ENCODE measurements at places on chromosomes 1 and 21.

DNA sequence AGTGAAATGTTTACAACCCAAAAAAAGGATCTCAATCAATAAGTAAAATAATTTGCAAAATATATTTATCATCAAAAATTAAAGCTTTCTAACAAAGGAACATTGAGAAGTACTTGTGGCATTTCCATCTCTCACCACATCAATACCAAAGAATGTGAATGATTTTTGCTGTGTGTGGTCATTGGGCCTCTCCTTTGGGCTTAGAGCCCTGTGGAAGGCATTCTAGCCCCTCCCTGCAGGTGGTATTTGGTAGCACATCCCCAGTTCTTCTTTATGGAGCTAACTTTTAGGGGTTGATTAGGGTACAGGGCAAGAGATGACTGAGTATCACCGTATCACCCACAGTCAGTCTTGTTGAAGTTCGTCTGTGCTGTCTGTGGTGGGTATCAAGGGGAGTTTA, 294.1 kb upstream of the SGIP1 start:
- no peak for DNase-seq

DNA sequence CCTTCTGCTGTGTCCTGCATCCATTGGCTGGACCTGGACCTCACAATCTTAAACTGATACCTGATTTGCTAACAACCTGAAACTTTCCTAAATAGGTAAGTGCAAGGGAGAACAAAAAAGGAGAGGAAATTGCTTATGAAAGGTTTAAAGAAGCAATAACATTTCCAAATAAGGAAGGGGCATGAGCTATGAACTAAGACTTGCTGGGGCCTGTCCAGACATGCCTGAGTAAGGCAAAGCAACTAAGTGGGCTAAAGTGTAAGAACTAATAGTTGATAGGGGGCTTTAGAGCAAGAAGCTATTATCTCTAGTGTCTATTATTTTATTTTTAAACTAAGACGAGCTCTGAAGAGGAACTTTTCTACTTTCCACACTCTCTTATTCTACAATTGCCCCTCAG, 11.6 kb downstream of the JMJD4 start:
- no peak for DNase-seq

DNA sequence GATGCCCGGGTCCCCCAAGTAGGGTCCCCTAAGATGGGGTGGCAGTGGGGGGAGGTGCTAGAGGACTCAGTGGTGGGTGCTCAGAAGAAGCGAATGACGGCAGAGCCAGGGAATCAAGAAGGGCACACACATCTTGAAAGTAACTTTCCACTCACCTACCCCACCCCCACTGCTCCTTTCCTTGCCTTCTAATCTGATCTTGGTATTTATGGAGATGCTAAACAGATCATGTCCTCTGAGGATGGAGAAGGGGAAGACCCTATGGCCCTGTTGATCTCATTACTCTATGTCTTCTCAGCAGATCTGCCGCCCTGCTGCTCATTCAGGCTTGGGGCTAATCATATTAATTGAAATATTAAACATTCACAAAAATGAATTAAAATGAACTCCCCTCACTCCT, 2.1 kb upstream of the CELF3 start:
- no peak for DNase-seq

GRCh38 chr1:220046052-220046930, at the start of gene EPRS1:
Gene EPRS1 (minus strand): TSS chr1:220046505. CDS start chr1:220046388, 117 bp downstream.
- peak; percentile 93 for DNase-seq

DNA sequence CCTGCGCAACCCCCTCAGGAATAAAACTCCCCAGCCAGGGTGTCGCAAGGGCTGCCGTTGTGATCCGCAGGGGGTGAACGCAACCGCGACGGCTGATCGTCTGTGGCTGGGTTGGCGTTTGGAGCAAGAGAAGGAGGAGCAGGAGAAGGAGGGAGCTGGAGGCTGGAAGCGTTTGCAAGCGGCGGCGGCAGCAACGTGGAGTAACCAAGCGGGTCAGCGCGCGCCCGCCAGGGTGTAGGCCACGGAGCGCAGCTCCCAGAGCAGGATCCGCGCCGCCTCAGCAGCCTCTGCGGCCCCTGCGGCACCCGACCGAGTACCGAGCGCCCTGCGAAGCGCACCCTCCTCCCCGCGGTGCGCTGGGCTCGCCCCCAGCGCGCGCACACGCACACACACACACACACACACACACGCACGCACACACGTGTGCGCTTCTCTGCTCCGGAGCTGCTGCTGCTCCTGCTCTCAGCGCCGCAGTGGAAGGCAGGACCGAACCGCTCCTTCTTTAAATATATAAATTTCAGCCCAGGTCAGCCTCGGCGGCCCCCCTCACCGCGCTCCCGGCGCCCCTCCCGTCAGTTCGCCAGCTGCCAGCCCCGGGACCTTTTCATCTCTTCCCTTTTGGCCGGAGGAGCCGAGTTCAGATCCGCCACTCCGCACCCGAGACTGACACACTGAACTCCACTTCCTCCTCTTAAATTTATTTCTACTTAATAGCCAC, 696 bp downstream of the TGFB2 start:
- peak; percentile 80 for DNase-seq

DNA sequence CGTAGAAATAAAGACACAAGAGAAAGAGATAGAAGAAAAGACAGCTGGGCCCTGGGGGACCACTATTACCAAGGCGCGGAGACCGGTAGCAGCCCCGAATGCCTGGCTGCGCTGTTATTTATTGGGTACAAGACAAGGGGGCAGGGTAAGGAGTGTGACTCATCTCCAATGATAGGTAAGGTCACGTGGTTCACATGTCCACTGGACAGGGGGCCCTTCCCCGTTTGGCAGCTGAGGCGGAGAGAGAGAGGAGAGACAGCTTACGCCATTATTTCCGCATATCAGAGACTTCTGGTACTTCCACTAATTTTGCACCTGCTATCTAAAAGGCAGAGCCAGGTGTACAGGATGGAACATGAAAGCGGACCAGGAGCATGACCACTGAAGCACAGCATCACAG, 4.1 kb upstream of the TPRG1L start:
- DNase-seq = no peak

- DNase-seq = no peak
These were observed 10.7 kb downstream of the TMEM81 start for GRCh38 chr1:205073511-205073910.

- DNase-seq = no peak
These were observed 107.1 kb upstream of the ERRFI1 start for GRCh38 chr1:8133190-8133589.

- no peak for DNase-seq
These were observed 172.2 kb upstream of the L1TD1 start for GRCh38 chr1:62022382-62022983.

DNA sequence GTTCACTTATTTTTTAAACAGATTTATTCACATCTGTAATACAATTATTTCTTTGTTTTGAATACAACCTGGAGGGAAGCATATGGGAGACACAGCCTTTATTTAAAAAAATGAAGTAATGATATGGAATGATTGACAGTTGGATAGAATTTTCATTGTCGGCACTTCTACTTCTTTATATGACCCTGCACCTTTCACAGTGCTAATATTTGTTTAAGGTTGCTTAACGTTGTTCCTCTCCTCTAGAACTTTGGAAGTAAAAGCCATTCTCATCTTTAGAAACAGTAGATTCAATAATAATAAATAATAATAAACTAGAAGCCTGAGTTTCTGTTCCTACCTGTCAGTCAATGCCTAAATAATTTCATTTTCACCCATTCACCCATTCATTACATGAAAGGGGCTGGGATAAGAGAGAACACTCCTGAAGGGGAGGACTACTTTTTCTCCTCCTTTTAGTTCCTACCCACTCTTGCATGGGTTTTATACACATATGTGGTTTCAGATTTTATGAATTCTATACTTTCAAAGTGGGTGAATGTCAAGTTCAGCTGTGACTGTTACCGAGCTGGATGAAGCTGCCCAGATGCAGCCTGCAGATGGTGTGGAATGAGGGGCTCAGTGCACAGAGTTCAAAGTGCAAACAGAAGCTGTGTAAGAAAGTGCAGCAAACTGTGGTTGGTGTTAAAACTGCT, 9.4 kb downstream of the RUNX1 start:
- DNase-seq = no peak

- no peak for DNase-seq
These were observed 53.5 kb downstream of the CAPN2 start for GRCh38 chr1:223765719-223766340.

- DNase-seq = no peak
These were observed 147.5 kb downstream of the ROR1 start for GRCh38 chr1:63921359-63921758.

- no peak for DNase-seq
These were observed 206.4 kb upstream of the LMO4 start for GRCh38 chr1:87122243-87122642.

DNA sequence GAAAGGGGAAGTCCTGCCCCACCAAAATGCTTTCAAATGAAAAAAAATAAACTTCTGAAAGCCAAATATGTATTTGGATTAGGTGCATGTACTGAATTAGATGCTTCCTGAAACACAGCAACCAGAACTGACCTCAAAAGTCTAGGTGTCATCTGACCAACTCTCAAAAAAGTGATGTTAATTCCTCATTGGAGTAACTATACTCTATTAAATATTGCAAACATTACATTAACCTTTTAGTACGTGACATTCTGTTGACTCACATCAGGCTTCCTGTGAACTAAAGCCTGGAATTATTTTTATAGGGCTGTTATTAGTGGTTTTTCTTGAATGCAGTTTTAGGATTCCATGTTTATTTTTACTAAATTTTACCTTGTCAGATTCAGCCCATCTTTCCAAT, 73.5 kb downstream of the ASTN1 start:
- DNase-seq = no peak

- DNase-seq = no peak
These were observed 37.0 kb downstream of the TBCE start for GRCh38 chr1:235404190-235404589.

DNA sequence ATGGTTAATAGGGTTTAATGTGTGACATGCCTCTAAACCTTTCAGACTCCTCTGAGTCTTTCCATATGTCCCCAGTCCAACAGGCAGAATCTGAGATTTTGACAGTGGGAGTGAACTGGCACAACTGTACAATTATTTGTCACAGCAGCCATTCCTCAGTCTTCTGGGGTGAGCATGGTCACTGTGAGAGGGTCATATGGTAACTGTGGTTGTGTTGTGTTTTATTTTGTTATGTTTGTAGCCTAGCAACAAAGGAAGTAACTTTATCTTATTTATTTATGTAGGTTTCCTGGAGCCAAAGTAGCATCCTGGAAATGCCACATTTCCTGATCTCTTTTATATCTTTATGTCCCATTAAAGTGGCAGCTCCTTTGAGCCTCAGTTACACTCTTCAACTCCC, 1067.9 kb downstream of the TTLL7 start:
- no peak for DNase-seq

- peak; percentile 73 for DNase-seq
These were observed 66.9 kb downstream of the GNG12 start for GRCh38 chr1:67766141-67766978.

GRCh38 chr1:222263791-222264190, 284.1 kb downstream of the HHIPL2 start:
- no peak for DNase-seq

DNA sequence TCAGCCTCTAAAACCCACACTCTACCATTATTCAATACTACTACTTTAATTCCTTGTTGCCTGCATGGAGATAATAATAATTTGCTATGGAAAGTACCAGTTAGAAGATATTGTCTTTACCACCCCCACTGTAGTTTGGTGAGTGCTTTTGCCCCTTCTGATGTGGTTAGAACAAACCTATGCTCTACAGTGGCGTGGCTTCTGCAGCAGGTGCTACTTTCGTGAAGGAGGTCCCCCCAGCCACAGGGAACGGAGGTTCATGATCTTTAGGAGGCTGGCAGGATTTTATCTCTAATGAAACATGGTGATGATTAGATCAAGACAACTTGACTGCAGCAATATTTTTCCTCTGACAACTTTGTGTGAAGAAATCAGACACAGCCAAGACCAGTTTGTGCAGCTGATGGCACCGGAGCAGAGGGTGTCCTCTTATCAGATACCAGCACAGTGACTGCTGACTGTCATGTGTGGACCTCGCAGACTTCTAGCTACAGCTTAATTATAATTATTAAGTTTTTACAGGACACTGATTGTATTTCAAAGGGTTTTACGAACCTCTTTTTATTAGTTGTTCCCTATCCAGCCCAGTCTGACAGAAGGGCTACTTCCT, 10.7 kb upstream of the TCHH start:
- DNase-seq = no peak

DNA sequence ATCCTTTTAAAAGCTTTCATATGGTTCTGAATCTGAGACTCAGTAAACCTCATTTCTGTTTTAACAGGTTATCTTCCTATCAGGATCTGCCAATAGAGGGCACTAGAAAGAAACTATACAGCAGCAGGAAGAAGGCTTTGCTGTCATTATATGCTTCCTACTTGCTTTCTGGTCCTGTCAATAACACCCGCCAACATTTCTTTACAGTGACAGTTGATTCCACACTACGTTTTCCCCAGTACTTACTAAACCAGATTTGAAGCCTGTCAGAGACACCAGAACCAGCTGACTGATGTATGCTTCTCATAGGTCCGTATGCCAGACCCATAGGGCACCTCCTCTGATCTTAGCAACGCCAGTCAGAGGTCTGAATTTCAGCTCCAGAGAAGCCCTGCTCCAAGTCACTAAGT, 341.0 kb upstream of the NEGR1 start:
- DNase-seq = no peak

GRCh38 chr1:59827055-59827643, 12.4 kb downstream of the HOOK1 start:
- DNase-seq = no peak

- no peak for DNase-seq
These were observed 91.2 kb downstream of the APP start for GRCh38 chr21:26079366-26079765.

DNA sequence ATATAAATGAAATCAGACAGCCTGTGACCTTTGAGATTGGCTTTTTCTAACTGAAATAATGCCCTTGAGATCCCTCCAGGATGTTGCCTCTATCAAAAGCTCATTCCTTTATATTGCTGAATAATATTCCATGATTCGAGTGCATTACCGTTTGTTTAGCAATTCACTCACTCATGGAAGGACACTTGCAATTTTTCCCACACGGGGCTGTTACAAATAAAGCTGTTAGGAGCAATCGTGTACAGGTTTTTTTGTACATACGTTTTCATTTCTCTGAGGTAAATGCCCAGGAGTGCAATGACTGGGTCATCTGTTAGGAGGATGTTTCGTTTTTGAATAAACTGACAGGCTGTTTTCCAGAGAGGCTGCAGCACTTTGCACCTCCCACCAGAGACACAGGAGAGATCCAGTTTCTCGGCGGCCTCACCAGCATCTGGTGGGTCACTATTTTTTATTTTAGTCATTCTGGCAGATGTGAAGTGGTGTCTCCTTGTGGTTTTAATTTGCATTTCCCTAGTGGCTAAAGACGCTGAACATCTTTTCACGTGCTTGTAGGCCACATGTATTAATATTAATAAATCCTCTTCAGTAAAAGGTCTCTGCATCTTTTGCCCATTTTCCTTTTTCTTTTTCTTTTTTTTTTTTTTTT, 11.0 kb downstream of the PRDM15 start:
- no peak for DNase-seq

Measured in sciatic nerve (tissue), 2 donors.